ENCODE measurements at places on chromosomes 7 and 10.

DNA sequence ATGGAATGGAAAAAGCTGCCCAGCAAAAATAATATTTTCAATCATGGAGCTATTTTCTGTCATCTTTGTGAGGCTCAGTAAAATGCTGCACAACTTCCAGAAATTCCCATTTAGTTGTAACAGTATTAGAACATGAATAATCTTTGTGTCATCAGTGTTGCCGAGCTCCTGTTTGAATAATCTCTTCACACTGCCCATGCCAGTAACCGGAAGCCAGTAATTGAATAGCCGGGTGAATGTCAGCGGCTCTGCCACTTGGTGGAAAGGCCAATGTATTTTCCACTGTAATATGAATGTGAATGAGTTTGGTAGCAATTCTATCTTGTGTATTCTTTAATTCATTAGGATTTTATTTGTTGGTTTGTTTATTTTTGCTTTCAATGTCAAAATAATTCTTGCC, 172.5 kb upstream of the INSYN2A start:
- no peak for DNase-seq

DNA sequence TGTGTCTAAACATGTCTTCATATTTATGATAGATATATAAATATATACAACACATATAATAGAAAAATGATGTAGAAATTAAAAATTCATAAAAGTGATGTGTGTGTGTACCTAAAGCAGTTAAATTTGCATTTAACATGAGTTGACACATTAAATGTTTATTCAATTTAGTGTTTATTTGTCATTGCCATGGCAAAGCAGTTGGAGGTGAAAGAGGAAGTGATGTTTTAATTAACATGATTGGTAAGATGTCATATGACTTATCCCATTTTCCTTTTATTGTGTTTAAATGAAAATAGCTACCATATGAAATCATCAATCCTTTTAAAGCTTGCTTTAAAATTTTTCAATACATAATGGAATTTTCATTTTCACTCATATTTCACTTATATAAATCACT, 452.6 kb downstream of the SUGCT start:
- DNase-seq = no peak

DNA sequence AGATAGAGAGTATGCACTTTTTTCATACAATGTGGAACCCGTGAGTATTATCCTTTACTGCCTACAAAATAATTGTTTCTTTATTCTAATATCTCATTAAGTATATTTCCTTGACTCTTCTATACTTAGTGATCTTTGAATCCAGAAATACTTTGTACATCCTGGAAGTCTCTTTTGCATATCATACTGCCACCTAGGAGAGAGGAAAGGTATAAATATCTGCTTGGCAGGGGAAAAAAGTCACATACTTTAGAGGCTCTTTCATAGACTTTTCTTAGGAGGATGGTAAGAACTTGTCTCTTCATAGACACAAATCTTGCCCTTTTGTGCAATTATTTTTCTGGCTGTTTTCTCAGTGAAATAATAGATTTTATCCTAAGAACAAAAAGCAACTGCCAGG, 436.0 kb downstream of the PAXIP1 start:
- no peak for DNase-seq

GRCh38 chr10:89263091-89263490, 11.5 kb upstream of the LIPA start:
- no peak for DNase-seq

DNA sequence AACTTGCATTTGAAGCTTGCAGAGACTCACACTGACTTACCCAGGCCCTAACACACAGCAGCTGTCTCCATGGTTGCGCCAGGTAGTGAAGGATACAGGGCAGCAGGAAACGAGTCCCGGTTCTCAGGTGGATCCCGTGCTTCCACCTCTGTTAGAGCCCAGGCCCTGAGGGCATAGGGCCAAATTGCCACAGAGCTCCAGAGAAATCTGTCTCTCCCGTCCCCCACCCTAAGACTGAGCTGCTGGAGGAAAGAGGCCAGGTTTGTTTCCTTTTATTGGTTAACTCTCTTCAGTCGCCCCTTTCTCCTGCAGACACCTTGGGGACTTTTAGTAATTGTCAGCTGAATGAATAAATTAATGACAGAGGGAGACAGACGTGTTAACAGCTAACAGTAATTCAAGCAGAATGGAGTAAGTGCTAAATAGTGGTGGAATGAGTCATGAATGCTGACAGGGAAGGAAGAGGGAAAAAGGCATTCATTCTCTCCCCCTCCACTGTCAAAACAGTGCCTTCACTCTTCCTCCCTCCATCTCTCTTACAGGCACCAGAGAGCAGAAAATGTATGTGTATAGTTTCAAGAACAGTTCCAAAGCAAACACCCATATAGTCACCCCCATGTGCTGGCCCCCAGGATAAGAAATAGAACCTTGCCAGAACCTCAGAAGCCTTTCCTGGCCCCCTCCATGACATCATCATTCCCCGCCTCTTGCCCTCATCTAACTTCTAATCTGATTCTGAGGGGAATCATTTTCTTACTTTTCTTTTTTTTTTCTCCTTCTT, 16.8 kb upstream of the DLG5 start:
- DNase-seq = no peak

GRCh38 chr7:148304456-148304855, 286.1 kb upstream of the C7orf33 start:
- DNase-seq = peak; percentile 49

- no peak for DNase-seq
Measured at GRCh38 chr10:61971003-61971325, 69.5 kb downstream of the ARID5B start.

DNA sequence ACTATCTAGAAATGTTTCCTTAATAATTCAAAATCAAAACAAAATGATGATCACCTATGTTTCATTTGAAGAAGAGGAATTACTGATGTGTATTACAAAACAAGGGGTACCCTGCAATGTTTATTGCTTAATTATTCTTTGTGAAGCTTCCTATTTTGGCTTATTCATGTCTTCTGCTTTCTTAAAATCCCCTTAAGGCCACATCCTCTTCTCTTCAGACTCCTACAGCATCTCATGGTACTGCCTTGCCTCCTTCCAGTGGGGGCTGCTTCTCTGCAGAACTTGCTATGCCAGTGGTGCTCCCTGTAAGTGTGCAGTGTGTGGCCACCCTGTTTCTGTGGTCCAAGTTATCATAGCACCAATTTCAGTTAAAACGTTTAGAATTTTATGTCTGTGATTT, 35.0 kb downstream of the CCDC146 start:
- DNase-seq = no peak

DNA sequence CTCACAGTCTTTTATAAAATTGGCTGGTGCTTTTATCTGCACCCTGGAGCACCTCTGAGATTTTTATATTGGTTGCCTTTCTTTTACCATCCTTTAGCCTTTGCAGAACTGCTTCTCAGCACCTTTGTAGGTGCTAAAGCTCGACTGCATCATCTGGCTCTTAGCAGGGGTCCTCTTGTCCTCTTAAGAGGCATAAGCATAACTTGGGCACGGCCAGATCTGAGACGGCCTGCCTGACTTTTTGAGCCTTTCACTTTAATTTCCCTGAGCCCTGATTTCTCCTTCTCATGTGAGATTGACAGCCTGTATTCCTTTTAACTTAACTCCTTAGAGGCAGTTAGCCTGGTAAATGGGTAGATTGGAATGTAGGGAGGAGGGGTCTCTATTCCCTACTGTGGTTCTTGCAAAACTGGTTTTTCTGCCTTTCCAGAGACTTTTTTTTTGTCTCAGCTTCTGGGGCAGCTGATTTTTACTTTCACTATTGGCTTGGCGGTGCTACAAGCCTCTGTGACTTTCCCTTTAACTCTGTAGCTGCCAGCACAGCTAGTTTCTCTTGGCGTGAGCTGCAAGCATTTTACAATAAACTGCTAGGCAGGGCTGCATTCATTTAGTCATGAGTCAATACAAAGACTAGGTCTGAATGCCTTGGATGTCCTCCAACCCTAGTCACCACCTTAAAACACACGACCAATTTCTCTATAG, 24.0 kb downstream of the ZPBP start:
- DNase-seq = no peak

GRCh38 chr10:131137223-131137622, 174.3 kb downstream of the TCERG1L start:
- no peak for DNase-seq

DNA sequence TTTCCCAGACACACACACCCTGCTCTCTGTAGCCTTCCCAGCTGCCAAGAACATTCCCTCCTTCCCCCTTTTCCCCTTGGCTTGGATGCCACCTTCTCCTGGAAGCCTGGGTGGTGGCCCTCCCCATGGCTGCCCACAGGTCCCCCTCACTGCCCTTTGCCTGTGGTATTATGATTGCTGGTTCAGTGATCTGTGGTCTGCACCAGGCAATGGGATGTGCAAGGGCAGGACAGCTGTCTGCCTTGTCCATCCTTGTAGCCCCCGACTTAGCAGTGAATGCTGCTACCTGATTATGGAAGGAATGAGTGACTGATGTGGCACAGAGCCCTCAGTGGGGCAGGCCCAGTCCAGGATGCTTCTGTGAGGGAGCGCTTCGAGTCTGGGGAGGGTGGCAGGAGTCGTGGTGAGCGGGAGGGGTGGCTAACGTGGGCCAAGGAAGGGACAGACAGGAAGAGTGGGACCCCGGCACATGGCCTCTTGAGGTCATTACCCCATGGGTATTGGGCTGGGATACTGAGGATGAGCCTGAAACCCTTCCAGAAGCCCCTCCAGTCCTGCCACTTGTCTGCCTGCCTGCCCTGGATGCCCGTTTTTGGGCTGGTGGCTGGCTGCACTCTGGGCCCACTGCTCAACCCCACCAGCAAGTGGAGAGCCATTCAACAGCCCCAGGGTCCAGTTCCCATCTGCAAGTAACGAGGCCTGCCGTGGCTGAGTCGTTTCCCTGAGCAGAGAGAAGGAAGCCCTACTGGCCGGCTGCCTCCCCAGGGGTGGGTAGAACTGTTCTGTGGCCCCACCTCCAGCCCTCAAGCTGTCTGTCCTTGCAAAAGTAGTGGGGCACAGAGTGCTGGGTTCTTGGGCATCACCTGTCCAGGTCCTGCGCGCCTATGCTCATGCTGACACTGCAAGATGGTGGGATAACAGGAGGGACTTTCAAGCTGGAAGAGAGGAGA, 8.8 kb downstream of the CHST3 start:
- DNase-seq = no peak

- DNase-seq = no peak
Measured at GRCh38 chr10:103188853-103189252, 4.2 kb downstream of the NT5C2 start.

DNA sequence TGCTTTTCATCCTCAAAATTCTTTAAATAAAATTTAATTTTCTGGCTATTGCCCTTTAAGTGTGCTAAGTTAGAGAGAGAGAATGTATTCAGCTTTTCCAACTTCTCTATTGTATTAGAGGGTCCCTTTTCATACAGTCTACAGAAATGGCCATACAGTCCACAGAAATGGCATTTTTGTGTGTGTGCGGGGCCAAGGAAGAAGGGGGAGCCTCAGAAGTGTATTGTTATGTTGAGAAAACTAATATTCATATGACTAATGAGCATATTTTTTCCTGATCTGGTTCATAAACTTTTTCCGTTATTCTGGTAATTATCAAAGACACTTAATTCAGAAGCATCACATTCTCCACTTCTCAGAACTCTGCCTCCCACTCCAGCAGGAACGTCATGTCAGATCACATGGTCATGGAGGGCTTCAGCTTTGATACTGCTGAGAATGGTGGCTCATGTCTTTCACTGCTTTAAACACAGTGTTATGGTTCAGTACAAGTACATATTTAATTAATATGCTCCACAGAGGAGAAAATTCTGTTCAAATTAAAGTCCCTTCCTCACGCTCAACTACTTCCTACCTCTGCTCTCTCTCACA, 37.1 kb downstream of the ELMO1 start:
- no peak for DNase-seq

DNA sequence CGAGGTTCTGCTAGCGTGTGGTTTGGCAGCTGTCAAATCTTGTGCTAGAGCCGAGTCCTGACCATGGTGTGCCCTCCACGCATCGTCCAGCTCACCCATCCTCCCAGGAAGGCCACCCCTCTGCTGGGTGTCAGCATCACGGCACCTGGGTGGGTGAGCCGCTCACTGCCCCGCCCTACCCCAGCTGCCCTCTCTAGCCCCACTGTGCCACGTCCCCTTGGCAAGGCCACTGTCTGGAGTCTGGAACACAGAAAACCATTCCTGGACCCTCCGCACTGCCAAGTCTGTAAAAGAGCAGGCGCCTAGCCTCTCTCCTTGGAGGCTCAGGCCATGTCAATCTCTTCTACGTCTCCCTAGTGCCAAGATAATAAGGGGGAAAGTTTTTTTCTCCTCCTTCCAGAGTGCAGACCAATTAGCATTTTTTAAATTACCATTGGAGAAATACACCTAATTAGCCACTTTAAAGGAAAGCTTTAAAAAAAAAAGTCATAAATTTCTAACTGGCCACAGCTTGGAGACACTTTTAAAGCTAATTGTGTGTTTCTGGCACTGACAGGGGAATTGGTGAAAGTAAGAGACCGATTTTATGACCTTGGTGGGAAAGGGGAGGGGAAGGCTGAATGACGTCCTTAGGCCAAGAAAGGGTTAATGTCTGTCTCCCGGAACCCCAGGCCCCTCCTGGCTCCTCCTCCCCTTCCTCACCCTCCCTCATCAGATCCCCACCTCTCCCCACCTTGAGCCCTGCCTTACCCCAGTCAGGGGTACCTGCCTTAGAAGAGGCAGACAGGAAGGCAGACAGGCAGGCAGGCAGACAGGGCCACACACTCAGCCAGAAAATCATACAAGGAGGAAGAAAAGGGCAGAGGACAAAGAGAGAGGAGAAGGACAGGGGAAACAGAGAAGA, 151.2 kb downstream of the PLXNA4 start:
- no peak for DNase-seq

GRCh38 chr7:121510302-121510701, 114.2 kb upstream of the FAM3C start:
- peak; percentile 7 for DNase-seq

GRCh38 chr10:91007655-91008054, 86.8 kb upstream of the ANKRD1 start:
- DNase-seq = no peak

- DNase-seq = no peak
Measured at GRCh38 chr10:127496035-127496434, 53.1 kb upstream of the NPS start.

- peak; percentile 86 for DNase-seq
Measured at GRCh38 chr10:69088801-69089501, 1.0 kb downstream of the SRGN start.

- no peak for DNase-seq
Measured at GRCh38 chr7:17546189-17546588, 247.7 kb downstream of the AHR start.

- no peak for DNase-seq
Measured at GRCh38 chr7:750111-750905, 23.2 kb upstream of the PRKAR1B start.

DNA sequence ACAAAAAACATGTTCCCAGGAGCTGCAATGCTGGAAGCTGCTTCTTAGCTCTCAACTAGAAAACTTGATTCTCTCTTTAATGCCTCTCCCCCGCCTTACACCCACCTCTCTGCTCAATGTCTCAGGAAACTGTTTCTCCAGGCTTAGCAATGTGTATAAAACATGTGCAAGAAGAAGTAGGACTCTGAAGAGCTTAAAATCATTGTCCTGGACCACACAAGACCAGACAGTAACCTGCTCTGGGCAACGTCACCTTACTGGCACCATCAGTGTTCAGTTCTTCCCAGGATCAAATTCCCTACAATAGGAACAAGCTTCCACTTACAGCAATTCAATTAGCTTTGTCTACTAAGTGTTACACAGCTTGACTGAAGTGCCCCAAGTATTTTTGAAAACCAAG, 104.9 kb downstream of the RAPGEF5 start:
- DNase-seq = no peak

GRCh38 chr10:6464862-6465430, 115.1 kb downstream of the PRKCQ start:
- peak; percentile 49 for DNase-seq
